ENCODE measurements at places on chromosomes 13 and 19. TPM values are rescaled to one million over a fixed set of nuclear protein-coding genes. Genes with fewer than 3 reads are reported as not detected.

DNA sequence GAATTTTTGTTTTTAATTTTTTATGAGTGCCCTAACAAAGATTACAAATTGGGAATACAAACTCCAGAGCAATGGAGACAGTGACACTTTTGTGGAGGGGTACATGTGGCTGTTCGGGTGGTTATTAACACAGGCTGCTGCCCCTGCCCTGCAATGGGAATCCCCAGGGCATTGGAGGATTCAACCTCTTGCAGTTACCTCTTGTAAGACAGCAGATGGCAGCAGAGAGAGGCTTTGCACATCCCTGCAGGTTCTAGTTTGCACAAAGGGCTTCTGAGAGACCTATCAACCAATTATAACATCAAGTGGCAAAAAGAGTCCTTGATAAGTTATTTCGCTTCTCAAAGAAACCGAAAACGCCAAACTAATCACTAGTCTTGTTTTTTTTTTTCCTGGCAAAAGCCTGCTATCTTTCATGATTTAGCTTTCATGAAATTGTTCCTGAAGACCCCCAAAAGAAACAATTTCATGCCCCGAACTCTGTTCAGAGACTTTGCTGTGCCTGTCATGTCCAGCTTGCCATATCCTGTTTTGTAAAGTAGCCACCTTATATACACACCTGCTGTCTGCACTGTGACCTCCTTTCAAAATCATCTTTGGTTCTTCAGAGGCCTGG lies 10.4 kb downstream of the GJB2 start:
- peak; percentile 48 for DNase-seq

DNA sequence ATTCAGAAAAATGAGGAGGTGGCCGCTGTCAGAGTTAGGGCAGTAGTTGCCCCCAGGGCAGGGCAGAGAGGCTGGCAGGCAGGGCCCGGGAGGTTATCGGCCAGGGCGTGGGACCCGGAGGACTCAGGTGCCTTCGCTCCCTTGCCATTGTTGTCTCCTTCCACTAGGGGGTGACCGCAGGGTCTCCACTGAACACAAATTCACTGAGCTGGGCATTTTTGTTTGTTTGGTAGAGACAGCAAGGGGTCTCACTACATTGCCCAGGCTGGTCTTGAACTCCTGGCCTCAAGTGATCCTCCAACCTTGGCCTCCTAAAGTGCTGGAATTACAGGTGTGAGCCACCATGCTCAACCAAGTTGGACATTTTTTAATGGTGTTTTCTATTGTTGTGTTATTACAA lies 25.1 kb downstream of the CARS2 start:
- peak; percentile 16 for DNase-seq

GRCh38 chr19:1475751-1476437 lies 3.1 kb downstream of the C19orf25 start:
- DNase-seq: no peak

- DNase-seq: peak; percentile 73
These were observed 83.9 kb downstream of the LRRC63 start for GRCh38 chr13:46295491-46296114.

Gene KLK10
- not detected for total RNA-seq
